Stimulated activated CD8-positive, alpha-beta memory T cell treated with anti-CD3 and anti-CD28 coated beads, Interleukin-15, amount 100 ng/mL, for 1 hour (primary cell): ENCODE measurements at places on chromosomes 1 and 21.

GRCh38 chr21:46154955-46155513 lies 345 bp downstream of the FTCD start:
- DNase-seq: no peak

DNA sequence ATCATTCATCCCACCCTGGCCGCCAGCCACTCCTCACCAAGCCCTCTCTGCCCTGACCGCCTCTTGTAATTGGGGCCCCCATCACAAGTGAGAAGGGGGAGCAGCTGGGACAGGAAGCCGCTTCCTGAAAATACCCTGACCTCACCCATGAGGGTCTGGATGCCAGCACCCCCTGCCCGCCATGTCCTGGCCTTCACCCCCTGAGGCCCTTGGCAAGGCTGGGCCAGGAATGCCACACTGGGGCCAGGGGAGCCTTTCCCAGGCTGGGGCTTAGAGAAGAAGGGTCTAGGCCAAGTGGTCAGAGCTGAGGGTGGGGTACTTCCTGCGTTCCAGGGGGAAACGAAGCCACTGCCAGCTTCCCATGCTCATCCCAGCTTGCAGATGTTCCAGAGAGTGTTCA lies 60.5 kb downstream of the TAS1R2 start:
- no peak for DNase-seq

DNA sequence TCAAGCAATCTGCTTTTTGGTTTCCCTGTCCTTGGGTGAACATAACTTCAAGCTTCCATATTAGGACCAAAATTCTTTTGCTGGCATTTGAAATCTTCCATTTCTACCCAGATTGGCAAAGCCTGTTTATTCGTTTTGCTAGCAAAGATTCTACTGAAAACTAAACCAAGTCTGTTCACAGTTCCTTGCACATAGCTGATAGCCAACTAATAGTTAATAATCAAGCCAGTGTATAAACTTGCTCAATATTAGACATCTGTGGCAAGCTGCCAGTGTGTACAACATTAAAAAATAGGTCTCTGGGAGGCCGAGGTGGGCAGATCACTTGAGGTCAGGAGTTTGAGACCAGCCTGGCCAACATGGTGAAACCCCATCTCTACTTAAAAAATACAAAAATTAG lies 6.3 kb downstream of the APP start:
- DNase-seq: no peak

DNA sequence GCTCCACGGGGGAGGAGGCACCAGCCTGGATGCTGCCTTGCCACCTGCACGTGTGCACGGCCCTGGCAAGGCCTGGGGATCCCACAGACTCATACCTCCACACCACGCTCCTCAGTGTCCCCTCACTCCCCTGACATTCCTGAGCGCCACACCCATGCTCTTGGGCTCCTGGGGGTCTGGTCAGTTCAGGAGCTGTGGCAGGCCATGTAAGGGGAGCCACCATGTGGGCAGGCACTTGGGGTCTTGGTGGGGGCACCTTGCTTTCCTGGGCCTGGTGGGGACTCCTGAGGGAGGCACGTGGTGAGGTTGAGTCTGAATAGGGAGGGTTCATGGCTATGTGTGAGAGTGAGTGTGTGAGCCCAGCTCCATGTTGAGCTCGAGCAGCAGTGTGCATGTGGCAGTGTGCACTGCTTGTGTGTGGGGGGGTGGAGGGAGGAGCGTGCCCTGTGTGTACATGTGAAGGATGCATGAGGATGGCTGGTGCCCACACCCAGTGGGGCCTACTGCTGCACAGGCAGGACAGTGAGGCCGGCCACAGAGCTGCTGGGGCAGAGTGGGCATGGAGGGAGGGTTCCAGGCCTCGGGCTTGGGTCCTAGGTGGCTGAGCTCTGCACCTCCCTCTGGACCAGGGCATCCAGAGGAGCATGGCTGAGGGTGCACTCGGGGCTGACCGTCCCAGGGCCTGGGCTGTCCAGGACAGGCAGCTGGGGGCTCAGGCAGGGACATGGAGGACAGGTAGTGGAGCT lies 1.6 kb downstream of the GJC2 start:
- no peak for DNase-seq

GRCh38 chr1:224116131-224116530 lies 2.2 kb downstream of the FBXO28 start:
- DNase-seq: no peak

GRCh38 chr1:169149555-169150286 lies 43.2 kb downstream of the ATP1B1 start:
- DNase-seq: no peak

- no peak for DNase-seq
Measured at GRCh38 chr1:24862775-24863483, 67.1 kb downstream of the RUNX3 start.

DNA sequence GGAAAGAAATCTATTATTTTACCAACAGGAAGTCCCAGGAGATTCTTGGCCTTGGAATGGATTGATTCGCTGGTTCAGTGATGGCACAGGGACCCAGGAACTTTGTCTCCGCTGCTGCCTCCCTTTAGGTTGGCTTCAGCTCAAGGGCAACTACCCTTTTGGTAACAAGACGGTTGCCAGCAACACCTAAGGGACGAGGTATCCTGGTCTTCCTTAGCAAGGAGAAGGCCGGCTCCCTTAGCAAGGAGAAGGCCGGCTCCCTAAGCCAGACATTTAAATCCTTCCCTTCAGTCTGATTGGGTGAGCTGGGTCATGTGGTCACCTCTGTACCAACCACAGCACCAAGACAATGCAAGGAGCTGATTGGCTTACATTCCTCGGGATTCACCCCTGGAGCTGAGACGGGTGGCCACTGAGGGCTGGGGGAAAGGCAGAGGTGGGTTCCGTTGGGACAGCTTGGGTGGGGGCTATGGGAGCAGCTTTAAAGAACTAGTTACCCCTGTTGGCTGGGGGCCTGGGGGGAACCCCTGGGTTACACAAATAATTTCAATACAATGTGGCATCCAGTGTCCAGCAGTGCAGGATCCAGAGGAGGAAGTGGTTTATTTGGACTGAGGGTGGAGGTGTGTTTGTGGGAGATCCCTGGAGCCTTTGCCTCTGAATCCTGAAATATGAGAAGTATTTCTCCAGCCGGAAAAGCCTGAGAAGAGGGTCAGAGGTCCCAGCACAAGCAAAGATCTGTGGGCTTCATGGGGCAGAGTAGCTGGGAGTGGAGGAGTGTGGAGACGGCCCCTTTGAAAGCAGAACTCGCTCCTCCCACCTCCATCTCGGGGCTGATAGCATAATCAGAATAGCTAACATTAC lies 20.7 kb upstream of the CLIC4 start:
- no peak for DNase-seq

DNA sequence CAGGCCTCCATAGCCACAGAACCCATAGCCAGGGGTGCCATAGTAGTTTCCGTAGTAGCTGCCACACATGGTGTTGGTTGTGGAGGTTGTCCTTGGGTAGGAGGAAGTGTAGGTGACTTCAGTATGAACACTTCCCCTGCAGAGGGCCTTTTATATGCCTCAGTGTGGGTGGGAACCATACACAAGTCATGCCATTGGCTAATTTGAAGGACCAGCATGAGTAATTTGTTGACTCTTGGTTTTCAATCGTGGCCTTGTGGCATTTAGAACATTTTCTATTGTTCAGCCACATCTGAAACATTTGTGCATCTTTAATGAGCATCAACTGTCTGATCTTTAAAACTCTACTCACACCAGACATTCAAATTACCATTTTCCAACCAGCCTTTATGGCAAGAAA lies at the start of gene KRTAP6-1:
KRTAP6-1 (minus strand) TSS at position 95 of the 400 bp plus-strand sequence; CDS start at position 69, 26 bp downstream.
- no peak for DNase-seq

GRCh38 chr1:213104604-213105003 lies 53.6 kb downstream of the RPS6KC1 start:
- no peak for DNase-seq

DNA sequence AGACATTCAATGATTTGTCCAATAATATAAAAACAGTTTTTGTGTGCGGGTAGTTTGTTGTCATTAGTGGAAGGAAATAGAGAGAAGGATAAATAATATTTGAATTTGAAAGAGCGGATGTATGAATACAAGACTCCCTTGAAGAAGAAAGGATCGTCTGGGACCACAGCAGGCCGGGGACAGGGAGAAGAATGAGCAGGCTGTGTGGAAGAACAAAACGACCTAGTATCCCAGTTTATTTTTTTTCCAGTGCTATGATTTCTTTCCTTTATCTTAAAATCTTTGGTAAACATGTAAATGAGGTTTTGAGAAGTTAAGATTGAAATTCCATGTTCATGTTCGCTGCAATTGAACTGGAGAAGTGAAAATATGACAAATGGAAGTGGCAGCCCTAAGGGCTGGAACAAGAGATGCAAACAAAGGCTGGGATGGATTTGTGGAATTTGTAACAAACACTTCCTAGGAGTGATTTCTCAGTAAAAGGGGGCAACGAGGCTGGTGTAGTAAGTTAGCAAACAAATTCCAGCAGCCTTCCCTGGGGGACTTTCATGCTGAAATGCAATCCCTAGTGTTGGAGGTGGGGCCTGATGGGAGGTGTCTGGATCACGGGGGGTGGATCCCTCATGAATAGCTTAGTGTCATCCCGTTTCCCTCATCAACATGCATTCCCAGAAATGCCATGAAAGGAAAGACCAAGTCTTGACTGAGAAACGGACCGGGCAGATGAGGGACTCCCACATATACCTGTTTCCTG lies 10.2 kb upstream of the IFI16 start:
- DNase-seq: no peak

DNA sequence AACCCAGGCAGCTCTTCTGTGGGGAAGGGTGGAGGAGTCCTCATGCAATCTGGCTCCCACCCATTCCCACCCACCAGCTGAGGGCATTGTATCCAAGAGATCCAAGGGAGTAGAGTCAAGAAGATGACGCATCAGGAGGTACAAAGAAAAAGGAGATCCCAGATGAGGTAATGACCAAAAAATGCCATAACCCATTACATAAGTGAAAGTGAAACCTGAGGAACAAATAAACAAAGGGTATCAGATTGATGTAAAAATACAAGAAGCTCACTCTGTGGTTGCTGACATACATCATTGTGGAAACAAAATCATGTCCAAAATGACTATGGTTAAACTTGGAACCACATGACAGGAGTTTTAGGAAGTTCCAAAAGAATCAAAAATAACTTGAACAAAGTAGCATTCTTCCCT lies 42.5 kb downstream of the CCN1 start:
- no peak for DNase-seq

- DNase-seq: no peak
Measured at GRCh38 chr1:231964241-231964640, 337.7 kb downstream of the DISC1 start.

GRCh38 chr1:178593515-178593914 lies 80.6 kb downstream of the TEX35 start:
- no peak for DNase-seq

DNA sequence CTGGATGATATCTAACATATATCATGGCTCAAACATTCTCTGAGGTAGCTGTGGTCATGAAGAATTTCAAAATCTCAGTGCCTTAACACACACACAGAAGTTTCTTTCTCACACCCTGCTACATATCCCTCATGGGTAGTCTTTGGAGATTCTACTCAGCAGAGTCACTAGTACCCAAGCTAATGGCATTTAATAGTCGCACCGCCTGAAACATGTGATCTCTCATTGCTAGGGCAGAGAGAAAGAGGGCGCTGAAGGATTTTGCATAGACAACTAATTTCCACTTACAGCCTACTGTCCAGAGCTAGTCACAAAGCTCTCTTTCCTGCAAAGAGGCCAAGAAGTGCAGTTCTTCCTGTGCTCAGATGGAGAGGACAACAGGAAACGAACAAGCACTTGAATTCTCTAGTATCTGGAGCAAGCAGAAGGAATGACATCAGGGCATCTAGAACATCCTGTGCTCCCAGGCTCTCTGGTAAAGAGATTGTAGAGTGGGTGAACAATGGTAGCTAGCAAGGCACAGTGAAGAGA lies 183.4 kb upstream of the PTBP2 start:
- DNase-seq: no peak

GRCh38 chr1:100037656-100037926 lies 67.8 kb downstream of the SLC35A3 start:
- no peak for DNase-seq

GRCh38 chr21:23218667-23219066 lies 2220.5 kb downstream of the NCAM2 start:
- no peak for DNase-seq

DNA sequence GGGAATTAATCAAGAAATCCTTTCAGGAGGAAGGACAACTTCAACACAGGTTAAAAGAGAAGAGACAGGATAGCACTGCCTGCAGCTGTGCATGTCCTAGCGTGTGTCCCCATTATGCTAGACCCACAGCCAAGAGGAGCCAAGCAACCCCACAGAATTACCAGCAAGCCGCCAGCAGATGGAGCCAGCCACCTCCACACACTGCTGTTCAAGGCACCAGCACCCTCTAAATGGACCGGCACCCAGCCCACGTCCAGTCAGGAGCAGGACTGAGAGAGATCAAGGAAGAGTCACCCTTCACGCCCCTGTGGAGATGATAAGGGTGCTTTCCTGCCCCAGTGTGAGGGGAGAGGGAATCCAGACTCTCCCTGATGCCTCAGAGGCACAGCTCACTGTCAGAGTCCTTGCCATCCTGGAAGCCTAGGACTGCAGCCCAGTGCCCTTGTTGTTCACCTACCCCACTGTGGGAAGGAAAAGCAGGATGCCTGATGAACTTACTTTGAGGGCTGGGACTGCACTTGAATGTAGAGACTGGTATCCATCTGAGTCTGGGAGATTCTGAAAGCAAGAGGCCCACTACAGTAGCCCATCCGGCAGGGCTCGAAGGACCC lies 37.1 kb upstream of the CTTNBP2NL start:
- DNase-seq: no peak

- no peak for DNase-seq
Measured at GRCh38 chr1:16398371-16398953, 31.4 kb downstream of the SZRD1 start.

GRCh38 chr1:222006715-222007114 lies 264.8 kb upstream of the DUSP10 start:
- no peak for DNase-seq

GRCh38 chr1:175171036-175171913 lies 21.3 kb downstream of the KIAA0040 start:
- no peak for DNase-seq
